ENCODE measurements at places on chromosomes 16 and 17.

DNA sequence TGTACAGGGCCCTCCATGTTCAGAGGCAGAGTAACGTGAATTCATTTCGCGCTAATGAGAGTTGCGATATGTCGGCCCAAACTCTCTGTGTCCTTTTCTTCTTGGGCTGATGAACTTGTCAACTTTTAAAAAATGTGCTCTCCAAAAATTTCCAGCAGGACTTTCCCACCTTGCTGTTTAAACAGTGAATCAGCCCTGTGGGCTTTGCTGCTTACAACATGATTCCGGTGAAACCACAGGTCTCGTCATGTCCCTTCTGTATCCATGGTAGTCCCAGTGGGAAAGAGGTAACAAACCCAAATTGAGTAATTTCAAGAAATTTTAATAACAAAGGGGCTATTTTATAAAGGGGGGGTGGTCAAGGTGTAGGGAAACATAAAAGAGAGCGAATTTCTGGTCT is 612.9 kb downstream of the MAF start:
- DNase-seq, result no peak

DNA sequence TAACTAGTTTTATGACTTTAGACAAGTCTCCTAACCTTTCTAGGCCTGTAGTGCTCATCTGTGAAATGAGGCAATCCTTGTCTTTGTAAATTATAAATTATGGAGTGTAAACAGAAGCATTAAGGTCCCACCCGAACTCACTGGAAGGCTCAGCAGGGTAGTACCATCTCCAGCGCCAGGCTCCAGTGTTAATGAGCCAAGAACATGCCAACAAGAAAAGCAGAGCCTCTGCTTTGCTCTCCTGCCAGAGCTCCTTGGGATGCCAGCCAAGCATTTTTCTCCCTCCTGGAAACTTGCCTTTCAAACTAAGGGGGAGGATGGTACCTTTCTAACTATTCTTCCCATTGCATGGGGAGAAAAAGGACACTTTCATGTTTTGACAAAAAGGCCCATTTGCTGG is 14.9 kb downstream of the LIMD2 start:
- no peak for DNase-seq

GRCh38 chr17:35082073-35082657 is 18.7 kb upstream of the RFFL start:
- no peak for DNase-seq

DNA sequence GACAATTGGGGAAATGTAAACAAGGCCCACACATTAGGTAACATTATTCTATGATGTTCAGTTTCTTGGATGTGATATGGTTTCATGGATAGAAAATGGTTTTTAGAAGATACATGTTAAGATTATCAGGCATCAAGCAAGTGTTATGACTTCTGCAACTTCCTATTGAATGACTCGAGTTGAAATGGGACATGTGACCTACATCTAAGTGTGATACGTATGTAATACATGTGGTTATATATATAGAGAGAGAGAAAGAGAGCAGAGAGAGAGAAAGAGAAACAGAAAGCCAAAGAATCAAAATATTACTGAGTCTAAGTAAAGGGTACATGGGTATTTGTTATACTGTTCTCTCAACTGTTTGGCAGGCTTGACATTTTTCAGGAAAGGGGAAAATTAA is 1.7 kb downstream of the TMEM170A start:
- no peak for DNase-seq

DNA sequence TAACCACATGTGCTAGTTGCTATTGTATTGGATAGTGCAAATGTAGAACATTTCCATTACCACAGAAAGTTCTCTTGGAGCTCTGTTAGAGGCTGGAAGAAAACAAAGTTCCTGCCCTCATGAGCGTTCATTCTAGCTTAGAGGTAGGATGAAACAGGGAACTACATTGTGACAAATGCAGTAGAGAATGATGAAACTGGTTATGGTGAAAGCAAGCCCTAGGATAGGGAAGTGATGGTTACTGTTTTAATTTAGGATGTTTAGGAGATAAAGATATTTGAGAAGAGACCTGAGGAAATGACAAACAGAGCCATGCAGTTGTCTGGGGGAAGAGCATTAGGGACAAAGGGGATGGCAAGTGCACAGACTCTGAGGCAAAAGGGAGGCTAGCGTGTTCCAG is 50.7 kb downstream of the AATF start:
- no peak for DNase-seq

- peak; percentile 37 for DNase-seq
Measured at GRCh38 chr17:19513897-19514488, 19.7 kb upstream of the SLC47A1 start.

GRCh38 chr16:79263425-79263824 is 337.1 kb downstream of the MAF start:
- no peak for DNase-seq

DNA sequence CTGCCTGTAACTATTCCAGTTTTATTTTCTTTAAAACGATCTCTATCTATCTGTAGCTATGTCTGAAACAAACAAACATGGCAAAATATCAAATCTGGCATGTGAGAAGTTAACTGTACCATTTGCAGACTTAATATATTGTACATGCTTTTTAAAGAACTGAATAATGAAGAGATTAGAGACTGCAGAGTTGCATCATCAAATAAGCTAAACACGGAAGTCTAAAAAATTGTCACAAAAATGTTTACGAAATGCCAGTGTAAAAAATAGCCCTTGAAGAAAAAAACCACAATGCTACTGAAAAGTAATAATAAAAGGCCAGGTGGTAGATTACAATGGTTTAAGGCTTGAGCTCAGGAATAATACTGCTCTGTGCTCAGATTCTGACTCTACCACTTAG is 43.1 kb downstream of the HS3ST3A1 start:
- no peak for DNase-seq

DNA sequence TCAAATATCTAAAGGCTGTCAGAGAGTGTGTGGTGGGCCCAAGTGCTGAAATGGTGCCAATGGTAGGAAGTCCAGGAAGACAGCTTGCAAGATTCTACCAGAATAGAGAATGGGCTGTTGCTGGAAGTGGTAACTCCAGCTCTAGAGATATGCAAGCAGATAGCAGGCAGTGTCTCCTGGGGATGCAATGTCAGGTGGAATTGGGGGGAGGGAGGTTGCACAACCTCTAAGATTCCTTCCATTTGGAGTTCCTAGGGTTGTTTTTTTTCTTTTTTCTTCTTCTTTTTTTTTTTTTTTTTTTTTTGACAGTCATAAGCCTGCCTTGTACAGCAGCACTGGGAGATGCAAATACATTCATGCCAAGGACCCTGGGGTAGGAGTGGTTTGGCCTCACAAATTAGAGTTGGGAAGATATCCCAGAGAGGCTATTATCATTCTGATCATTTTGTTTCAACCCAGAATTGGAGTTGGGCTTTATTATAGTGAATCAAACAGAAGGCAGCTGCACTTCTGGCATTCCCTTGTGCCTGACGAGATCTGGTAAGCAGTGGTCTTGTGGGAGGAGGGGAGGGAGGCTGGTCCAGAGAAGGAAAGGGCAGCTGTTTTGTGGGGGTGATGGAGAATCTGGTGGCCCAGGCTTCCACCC is 51.1 kb downstream of the SLC6A2 start:
- DNase-seq, result no peak

DNA sequence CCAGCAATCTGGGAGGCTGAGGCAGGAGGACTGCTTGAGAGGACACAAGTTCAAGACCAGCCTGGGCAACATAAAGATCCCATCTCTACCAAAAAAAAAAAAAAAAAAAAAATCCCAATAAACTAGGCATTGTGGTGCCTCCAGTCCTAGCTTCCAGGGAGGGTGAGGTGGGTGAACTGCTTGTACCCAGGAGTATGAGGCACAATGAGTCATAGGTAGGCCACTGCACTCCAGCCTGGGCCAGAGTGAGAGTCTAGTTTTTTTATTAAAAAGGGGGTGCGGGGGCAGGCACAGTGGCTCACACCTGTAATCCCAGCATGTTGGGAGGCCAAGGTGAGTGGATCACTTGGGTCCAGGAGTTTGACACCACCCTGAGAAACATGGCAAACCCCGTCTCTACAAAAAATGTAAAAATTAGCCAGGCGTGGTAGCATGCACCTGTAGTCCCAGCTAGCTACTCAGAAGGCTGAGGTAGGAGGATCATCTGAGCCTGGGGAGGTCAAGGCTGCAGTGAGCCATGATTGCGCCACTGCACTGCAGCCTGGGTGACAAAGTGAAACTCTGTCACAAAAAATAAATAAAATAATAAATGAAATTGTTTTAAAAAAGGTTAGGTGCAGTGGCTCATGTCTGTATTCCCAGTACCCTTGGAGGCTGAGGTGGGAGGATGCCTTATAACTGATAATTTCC is 7.8 kb upstream of the CHST6 start:
- no peak for DNase-seq

DNA sequence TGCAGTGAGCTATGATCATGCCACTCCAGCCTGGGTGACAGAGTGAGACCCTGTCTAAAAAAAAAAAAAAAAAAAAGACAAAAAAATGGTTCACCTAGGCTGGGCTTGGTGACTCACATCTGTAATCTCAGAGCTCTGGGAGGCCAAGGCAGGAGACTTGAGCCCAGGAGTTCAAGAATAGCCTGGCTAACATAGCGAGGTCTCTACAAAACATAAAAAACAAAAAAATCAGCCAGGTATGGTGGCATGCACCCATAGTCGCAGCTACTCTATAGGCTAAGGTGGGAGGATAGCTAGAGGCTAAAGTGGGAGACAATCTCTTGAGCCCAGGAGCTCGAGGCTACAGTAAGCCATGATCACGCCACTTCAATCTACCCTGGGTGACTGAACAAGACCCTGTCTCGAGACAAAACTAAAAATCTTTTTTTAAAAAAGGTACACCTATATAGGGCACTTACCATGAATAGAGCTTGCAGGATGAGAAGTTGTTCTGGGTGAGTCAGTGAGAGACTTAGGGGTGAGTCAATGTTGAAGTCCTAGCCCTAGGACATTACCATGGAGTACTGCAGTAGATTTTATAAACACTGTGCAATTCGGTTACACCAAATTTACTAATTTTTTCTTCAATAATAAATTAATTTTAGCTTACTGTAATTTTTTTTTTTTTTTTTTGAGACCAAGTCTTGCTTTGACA is 19.0 kb downstream of the USP32 start:
- DNase-seq, result no peak

GRCh38 chr17:46191322-46192188 is 1.7 kb downstream of the KANSL1 start:
- DNase-seq, result no peak

- DNase-seq, result no peak
Measured at GRCh38 chr17:16935786-16936185, 36.1 kb downstream of the TNFRSF13B start.

GRCh38 chr16:11232302-11232851 is 23.6 kb downstream of the SOCS1 start:
- no peak for DNase-seq

GRCh38 chr17:77318491-77319210 is 177.9 kb downstream of the SEC14L1 start:
- DNase-seq, result no peak

- no peak for DNase-seq
Measured at GRCh38 chr16:10581507-10581906, 1.1 kb upstream of the EMP2 start.

GRCh38 chr17:48989100-48989499 is 8.1 kb upstream of the IGF2BP1 start:
- DNase-seq, result no peak

- no peak for DNase-seq
Measured at GRCh38 chr16:83762141-83762991, 45.4 kb upstream of the HSBP1 start.

DNA sequence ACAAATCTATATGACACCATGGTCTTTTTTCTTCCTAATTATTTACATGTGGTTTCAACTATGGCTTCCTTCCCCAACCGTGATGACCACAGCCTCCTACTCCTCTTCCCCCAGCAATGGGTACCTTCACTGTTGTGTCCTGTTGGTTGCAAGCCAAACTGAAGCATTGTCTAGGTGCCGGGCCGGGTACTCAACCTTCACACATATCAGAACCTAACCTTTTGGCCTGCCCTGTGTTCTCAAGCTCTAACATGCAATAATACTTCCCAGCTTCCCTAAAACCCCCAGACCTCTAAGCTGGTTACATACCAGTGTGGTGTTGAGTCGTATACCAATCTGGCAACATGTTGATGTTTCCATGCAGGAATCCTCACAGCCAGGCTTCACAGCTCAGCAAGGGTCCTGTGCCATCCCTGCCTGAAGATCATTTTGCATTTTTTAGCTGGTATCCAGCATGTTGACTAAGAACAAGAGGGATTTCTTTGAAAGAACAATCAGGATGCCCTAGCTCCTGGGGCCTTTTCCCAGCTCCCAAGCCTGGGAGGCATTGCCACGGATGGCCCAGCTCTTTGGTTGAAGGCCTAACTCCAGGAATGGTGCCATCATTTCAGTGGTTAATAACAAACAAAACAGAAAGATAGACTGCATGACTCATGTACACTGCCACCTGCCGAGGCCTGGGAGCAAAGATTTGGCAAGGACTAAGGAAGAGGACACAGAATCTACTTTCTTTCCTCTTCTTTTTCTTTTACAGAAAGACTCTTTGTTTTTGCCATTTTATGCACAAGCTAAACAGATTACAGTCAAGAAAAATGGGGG is 373.7 kb upstream of the SALL1 start:
- no peak for DNase-seq

Data from stimulated activated CD8-positive, alpha-beta memory T cell treated with anti-CD3 and anti-CD28 coated beads, Interleukin-4, amount 100 ng/mL, for 24 hours (primary cell).